ENCODE measurements at places on chromosomes 3 and 15.

DNA sequence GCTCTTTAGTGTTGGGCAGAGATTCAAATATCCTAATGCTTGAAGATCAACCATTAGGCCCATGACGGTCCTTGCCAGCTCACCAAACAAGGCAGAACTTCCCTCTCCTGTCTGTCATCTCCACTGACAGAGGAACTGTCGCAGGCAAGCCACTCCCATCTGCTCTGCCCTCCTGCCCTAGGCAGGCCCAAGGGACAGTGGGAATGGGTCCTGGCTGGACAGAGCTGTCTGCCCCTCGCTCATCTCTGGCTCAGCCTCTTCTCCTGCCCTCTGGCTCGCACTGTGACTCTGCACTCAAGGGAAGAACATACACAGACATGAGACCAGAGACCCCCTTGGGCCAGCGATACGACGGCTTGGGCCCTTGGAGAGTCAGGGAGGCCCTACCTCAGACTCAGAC is 7.6 kb upstream of the MUSTN1 start:
- no peak for DNase-seq

DNA sequence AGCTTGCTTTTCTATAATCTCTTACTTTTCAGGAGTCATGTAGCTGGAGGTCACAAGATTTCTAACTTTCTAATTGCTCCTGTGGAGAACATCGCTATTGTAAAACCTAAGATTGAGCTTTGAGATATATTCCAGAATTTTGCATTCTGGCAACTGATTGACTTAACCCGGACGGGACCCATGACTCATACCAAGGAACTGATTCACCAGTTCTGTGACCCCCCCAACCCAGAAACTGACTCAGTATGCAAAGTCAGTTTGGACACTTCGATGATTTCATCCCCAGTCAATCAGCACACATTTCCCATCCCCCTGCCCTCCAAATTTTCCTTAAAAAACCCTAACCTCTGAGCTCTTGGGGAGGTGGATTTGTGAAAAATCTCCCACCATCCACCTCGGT is 396.5 kb upstream of the GBE1 start:
- no peak for DNase-seq

DNA sequence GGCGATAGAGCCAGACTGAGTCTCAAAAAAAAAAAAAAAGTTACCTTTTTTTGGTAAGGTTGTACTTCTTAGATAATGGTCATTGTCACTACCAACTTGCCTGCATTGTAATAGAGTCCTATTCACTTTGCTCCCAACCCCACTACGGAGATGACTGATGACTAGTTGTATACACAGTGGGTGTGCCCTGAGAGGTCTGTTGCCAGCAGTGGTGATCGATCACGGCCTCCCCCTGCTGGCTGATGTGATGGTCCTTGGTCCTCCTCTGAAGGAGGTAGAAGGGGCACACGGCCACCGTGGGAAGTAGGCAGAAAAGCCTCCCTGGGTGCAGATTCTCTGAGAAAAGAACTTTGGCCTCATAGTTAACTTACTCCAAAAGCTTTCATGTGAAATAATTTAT is 10.7 kb downstream of the GCNT3 start:
- DNase-seq: peak; percentile 53

GRCh38 chr3:127751782-127752181 is 70.5 kb downstream of the MGLL start:
- no peak for DNase-seq

DNA sequence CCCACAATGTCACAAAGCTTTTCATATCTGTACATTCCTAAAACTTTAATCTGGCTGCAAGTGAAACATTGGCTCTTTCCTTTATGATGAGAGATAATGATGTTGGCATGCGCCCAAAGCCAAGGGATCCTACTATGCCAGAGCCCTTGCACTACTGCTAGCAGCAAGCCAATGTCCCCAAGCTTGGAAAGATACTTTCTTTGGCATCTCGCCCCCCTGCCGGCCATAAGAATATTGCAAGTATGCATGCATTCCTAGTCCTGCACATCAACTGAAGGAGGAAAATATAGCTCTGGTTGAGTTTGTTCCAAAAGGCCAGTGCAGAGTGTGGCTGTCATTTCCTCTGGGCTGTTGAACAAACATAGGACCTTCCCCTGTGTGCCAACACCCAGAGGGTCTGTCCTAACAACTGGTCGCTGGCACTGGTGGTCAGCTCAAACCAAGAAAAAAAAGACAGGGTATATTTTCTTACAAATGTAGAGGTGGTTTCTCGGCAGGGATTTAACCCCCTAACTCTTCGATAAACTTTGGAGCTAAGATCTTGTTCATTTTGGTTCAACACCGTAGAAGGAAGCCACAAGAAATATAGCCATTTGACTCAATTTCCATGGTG is 120.9 kb upstream of the ZBED2 start:
- DNase-seq: peak; percentile 58

DNA sequence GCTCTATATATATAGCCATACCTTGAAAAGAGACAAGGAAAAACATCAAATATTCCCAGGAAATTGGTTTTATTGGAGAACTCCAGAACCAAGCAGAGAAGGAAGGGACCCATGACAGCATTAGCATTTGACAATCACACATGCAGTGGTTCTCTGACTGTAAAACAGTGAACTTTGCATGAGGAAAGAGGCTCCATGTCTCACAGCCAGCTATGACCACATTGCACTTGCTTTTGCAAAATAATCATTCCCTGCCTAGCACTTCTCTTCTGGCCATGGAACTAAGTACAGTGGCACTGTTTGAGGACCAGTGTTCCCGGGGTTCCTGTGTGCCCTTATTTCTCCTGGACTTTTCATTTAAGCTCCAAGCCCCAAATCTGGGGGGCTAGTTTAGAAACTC is 85.5 kb downstream of the TGFBR2 start:
- DNase-seq: no peak

DNA sequence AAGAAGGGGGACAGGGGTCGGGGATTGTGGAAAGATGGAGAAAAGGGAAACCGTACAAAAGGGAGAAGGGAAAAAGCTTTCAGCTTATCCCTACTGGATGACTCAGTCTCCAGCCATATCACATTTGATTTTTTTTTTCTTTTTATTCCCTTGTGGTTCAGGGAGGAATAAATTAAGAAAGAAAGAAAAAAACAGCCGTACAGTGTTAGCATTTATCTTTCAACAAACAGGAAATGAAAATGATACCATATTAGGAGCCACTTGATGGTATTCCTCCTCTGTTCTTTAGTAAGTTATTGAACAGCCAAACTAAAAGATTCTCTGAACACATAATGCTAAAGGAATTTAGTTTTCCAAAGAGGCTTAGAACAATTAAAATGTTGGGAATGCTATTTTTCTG is 594.4 kb downstream of the FOXP1 start:
- DNase-seq: no peak

DNA sequence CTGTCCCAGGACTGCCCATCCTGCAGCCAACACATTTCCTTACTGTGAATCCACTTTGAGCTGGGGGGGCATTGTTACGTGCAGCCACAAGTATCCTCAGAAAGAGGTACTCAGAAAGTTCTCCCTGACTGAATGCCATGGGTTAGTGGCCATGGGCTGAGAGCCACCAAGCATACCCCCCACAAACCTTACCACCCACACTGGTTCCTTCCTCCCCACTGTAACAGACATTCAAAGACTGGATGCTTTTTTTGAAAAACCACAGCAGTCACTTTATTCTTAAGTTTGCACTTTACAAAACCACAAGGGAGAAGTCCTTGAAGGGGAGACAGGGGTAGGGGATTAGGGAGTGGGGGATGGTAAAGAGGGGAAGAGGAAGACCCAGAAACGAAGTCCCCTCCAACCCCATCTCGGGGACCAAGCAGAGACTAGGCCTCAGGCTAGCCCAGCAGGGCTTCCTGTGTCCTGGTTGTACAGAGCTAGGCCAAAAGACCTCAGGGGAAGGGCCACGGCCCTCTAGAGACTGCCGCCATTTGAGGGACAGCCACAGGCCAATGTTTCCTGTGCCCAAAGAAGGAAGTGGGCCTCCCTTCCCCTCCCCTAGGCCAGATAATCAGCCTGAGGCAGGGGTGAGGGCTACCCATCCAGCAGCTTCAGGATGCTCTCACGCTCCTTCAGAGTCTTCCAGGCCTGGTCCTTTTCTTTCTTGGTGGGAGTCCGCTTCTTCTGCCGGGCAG is 10.1 kb upstream of the CAMK1 start:
- no peak for DNase-seq

DNA sequence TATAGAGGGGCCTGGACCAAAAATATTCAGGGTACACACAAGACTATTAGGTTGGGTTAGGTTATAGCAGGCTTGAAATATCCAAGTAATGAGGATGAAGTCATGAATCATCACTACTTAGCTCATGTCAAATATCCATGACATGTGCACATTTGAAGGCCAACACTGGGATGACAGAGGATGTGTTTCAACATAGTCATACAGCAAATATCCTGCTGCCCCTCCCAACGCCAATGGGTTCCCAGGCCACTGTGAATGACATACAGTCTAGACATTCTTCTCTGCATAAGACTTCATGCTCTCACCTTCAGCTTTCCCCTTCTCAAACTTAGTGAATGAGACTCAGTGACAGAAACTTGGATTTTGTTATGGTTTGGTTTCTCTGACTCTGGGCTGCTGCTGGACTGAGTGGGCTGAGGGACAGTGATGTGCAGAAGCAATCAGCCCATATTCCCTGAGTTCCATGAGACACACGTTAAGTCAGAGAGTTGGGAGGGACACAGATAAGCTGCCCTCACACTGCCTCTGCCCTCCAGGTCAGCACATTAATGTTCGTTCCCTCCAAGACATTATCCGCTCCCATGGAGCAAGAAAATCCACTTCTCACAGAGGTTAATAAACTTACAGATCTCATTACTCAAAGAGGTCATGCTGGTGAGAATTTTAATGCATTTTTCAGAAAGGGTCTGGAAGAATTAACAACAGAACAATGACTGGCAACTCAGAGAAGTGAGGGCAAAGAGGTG is 15.4 kb downstream of the HOMER2 start:
- DNase-seq: no peak

- DNase-seq: no peak
Measured at GRCh38 chr3:170551252-170551651, 34.6 kb downstream of the SLC7A14 start.

DNA sequence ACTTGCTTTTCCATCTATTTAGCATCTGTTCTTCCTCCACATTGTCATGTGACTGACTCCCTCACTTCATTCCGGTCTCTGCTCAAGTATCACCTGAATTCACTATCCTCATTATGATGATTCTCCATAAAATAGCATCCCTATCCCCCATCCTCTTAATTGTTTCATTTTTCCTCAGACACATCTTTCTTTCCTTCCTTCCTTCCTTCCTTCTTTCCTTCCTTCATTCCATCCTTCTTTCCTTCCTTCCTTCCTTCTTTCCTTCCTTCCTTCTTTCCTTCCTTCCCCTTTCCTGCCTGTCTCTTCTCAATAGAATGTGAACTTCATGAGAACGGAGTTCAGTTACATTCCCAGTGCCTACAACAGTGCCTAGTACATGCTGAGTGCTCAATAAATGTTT is 32.6 kb upstream of the MTHFS start:
- DNase-seq: no peak

All from nephron progenitor cell (in vitro differentiated cells).